Stimulated activated CD4-positive, alpha-beta T cell treated with anti-CD3 and anti-CD28 coated beads, TNF-alpha, amount 100 ng/mL, for 24 hours (primary cell): ENCODE measurements at places on chromosomes 12 and 14.
A peak's percentile ranks its signal among the peaks of the same experiment; 100 is the strongest.

GRCh38 chr12:53830631-53831030 is 78.9 kb upstream of the CISTR start:
- no peak for DNase-seq

- peak; percentile 23 for DNase-seq
Measured at GRCh38 chr12:113912760-113913329, 53.3 kb downstream of the RBM19 start.

- no peak for DNase-seq
Measured at GRCh38 chr12:44510510-44510909, 365.6 kb downstream of the NELL2 start.

- no peak for DNase-seq
Measured at GRCh38 chr12:107277855-107278254, 184.5 kb upstream of the CRY1 start.

GRCh38 chr12:4269279-4269991 is 4.1 kb upstream of the CCND2 start:
- DNase-seq = peak; percentile 92

- DNase-seq = no peak
Measured at GRCh38 chr14:76698191-76698590, 63.1 kb upstream of the VASH1 start.

DNA sequence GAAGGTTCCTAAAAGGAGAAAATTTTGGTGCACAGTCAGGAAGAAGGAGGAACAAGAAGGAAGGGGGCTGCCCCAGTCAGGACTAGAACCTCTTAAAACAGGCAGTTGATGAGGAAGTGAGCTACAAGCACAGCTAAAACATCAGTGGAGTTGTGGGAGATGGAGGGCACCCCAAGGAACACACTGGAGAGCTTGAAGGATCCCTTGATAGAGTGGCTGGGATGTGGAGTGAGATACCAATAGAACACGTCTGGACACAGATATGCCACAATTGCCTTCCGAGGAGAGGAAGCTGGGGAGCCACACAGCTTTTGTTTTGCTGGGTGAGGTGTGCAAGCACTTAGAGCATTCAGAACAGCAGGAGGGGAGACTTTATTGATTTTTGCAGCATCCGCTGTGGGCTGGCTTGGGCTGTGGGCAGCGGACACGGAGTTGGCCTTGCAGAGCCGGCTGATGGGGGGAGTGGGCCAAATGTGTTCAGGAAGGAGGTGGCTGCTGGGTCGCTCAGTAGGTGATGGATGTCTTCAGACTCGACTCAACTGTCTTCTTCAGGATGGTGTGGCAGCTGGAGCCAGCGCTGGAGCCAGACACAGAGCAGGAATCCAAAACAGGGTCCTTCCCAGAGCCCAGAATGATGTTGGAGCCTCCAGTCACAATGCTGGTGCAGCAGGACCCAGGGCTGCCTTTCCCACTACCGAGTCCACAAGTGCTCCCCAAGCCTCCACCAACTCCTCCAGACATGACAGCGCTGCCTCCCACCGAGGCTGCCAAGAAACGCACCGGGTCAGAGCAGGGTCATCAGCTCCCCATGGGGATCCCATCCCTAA is 4.7 kb upstream of the KRT79 start:
- no peak for DNase-seq

GRCh38 chr12:77382096-77382742 is 316.9 kb upstream of the E2F7 start:
- no peak for DNase-seq

GRCh38 chr12:112303004-112303403 is 79.2 kb downstream of the HECTD4 start:
- peak; percentile 43 for DNase-seq

- no peak for DNase-seq
Measured at GRCh38 chr12:67299526-67299925, 30.4 kb downstream of the CAND1 start.

DNA sequence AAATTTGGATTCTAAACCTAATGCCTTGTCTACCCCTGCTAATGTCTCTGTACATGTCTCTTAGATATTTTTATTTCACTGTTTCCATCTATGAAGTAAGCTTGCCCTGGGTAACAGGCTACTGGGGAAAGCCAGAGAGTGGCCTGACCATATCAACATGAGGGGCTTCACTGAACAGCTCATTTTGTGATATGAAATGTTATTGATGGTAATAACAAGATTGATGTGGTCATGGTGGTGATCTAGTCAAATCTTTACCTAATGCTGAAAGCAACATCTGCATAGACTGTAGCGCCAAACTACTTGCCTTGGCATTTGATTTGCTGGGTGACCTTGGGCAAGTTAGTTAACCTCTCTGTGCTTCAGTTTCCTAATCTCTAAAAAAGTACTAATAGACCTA is 9.9 kb upstream of the DYRK2 start:
- DNase-seq = no peak

DNA sequence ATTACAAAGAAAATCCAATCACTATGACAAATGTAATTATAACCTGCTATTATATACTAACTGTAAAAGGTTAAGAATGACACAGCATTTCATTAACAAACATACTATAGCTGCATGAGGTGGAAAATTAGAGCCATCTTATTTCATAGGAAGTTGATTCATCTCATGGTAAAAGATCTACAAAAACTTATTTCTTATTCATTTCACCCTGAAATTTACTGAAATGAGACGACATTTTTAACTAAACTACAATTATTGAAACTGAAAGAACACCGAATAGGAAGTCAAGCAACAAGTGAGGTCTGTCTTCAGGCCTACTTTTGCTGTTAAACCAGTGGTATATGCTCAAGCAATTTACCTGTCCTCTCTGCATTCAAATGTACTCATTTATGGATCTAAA is 87.2 kb downstream of the CEP83 start:
- DNase-seq = no peak

GRCh38 chr14:104142946-104143470 is 4.6 kb downstream of the KIF26A start:
- no peak for DNase-seq

GRCh38 chr14:81176241-81176640 is 44.5 kb downstream of the GTF2A1 start:
- DNase-seq = no peak

GRCh38 chr14:21322716-21323115 is 42.8 kb downstream of the RPGRIP1 start:
- no peak for DNase-seq

DNA sequence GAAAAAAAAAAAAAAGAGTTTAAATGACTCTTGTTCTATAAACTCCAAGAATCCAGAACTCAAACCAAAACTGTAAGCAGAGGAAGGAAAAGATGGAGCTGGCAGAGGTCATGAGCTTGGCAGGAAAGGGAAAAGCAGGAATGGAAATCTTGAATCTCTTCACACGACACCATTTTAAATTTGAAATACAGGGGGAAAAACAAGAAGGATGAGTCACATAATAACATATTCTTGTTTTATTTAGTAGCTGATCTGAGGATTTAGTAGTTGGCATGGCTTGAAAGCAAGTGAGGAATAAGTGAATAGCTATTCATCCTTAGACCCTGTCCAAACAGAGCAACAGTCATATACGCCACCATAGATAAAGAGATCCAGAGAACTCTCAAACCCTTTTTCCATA is 35.0 kb downstream of the EPS8 start:
- no peak for DNase-seq
